ENCODE measurements at places on chromosomes 1 and 21.

- no peak for DNase-seq
Measured at GRCh38 chr1:160052936-160053335, 17.0 kb downstream of the KCNJ10 start.

DNA sequence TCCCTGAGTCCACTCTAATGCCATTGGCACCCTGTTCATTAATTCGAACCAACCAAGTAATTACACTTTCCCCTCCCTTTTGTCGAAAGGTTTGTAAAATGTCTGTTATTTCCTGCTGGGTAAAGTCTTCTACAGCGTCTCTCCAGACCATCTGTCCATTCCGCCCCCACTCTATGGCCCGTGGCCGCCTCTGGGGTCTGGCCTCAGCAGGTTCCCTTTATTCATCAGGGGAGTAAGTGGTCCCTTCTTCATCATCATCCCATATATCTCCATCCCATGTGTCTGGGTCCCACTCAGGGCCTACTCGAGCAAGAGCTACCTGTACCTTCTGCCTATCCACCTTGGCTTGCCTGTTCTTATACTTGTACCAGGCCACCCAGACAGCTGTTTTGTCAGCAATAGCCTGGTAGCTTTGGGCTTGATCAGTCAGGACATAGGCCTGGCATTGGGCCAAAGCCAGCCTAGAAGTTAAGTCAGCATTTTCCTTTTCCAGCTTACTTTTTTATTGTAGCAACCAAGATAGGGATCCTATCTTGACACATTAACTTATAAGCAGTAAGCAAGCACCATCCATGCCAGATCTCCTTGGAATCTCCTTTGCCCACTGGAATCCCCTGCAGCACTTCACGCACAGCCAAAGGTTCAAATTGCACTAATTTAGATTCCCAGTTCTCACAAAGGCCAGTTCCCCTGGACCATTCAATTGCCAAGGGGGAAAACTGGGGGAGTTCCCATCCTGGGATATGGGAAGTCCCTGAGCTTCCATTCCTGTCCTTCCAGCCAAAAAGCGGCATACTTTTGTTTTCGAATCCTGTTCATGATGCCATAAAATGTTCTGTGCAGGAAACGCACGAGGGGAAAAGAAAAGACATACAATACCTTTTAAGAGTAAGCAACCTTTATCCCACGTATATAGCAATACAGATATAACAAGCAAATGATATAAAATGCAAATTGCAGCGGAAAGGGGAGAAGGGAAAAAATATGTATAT, 6.6 kb upstream of the STUM start:
- no peak for DNase-seq

- no peak for DNase-seq
Measured at GRCh38 chr1:212655668-212656440, 43.8 kb downstream of the BATF3 start.

GRCh38 chr1:153649863-153650235, 8.7 kb upstream of the SNAPIN start:
- DNase-seq = peak; percentile 95

- DNase-seq = no peak
Measured at GRCh38 chr1:37137601-37138000, 103.3 kb upstream of the GRIK3 start.

- DNase-seq = peak; percentile 83
Measured at GRCh38 chr21:39452970-39453342, 1.2 kb downstream of the SH3BGR start.

GRCh38 chr1:191026828-191027227, 549.2 kb upstream of the BRINP3 start:
- no peak for DNase-seq

GRCh38 chr1:208233978-208234377, 10.2 kb downstream of the PLXNA2 start:
- no peak for DNase-seq

GRCh38 chr1:72851597-72851996, 569.3 kb upstream of the NEGR1 start:
- DNase-seq = no peak
